A549 treated with AZD2906 at 1 μM for 4 hours (cell line): ENCODE measurements at places on chromosomes 1 and 21. TPM values are rescaled to one million over a fixed set of nuclear protein-coding genes. Genes with fewer than 3 reads are reported as not detected.

SYPL2 gene
- 0.05 to 0.13 TPM (median 0.08 TPM) in 5 replicates for total RNA-seq

GLMN gene
- 5.1 to 6.9 TPM (median 6.4 TPM) in 5 replicates for total RNA-seq

GABRD gene
- 0.19 to 0.66 TPM (median 0.44 TPM) in 5 replicates for total RNA-seq

MMP23B gene
- total RNA-seq = 0.29 to 0.84 TPM (median 0.60 TPM) in 5 replicates

S100A1 gene
- total RNA-seq = 0.22 to 1.2 TPM (median 0.87 TPM) in 5 replicates

THEM5 gene
- total RNA-seq = 0.06 TPM in 1 of 5 replicates, not detected in the others

JMJD4 gene
- 22.3 to 31.3 TPM (median 30.1 TPM) in 5 replicates for total RNA-seq

LRRC7 gene
- not detected in 5 replicates for total RNA-seq
